ENCODE measurements at places on chromosomes 2 and 18.
A peak's percentile ranks its signal among the peaks of the same experiment; 100 is the strongest.

DNA sequence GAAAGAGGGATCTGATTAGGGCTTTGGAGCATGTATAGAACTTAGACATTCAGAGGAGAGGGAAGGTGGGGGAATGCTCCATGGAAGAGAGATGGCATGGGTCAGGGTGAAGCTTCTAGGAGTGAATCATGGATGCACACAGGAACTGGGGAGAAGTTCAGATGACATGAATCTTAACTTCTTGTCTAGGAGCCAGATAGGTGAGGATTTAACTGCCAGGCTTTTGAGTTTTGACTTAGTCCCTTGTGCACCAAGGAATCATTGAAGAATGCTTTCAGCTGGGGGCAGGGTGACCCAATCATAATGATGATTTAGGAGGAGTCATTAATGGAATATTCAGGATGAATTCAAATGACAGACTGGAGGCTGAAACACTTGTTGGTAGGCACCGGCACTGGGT, 48.7 kb downstream of the ACYP2 start:
- no peak for DNase-seq

DNA sequence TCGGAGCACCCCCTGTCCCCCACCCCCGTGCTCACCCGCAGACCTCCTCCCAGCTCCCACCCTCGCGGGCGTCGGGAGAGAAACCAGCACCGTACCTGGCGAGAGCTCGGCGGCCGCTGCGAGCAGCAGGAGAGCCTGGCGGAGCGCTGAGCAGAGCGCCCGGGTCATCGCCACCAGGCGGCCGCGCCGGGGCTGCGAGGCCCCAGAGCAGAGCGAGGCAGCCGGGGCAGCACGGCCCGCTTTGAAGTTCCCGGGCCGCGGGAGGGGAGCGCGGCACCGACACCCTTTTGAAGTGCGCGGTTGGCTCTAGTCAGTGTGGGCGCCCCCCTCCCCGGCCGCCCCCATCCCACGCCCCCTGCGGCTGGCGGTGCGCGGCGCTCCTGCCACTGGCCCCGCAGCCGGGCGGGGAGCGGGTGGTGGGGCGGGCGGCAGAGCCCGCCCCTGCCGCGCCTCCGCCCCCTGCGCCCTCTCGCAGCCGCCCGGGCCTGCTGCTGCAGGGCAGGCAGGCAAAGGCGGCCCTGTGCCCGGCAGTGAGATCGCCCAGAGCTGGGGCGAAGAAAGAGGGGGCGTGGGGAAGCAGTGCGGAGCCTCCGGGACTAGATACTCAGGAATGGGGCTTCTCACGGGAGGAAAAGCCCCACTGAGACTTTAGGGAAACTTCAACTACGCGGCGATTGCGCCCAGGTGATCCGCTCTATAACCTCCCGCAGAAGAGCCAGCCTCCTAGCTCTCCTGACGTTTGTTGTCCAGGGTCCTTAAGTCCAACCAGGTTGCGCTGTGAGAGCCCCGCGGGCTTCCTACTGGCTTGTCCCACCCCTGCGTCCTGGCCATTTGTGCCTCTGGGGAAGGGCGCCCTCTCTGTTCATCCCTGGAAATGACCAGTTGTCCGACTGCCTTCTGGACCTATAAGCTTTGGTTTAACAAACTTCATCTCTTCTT, at the start of gene ACVR1C:
Gene ACVR1C, minus strand, starts transcription at position 388 of the 939 bp plus-strand sequence. Its CDS starts 220 bp downstream, at position 168.
- DNase-seq: peak; percentile 81

GRCh38 chr2:65498396-65498795, 66.0 kb upstream of the SPRED2 start:
- DNase-seq: no peak

GRCh38 chr2:54049365-54049764, 66.0 kb upstream of the ACYP2 start:
- DNase-seq: no peak

DNA sequence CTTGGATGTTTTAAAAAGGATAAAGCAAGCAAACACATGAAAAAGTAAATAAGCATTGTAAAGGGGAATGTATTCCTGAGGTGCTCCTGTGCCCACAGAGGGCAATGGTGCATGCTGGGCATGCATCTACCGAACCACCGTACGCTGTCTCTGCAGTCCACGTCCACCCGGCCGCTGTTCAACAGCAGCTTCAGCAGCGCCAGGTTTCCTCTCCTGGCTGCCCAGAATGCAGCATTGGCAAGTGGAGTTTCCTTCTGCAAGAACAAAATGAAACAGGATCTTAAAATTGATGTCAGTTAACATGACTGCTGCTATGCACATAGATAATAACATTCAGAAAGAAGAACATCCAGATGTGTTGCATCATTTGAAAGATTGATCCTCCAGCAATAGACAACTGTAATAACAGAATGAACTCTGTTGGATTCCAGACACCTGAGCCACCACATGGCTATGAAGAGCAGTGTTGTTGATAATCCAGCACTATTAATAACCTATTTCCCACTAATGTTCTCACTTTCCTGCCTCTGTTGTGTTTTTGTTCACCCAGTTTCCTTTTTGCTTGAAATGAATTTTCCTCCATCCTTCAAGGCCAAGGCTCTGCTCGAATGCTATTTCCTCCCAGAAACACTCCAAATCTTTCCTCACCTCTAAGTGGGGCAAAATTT, 13.6 kb downstream of the ANKRD29 start:
- DNase-seq: no peak

GRCh38 chr2:30738141-30738911, 68.9 kb downstream of the CAPN13 start:
- no peak for DNase-seq

- no peak for DNase-seq
Observed at GRCh38 chr18:56645415-56646016, 5.6 kb upstream of the WDR7 start.

GRCh38 chr2:28201671-28202180, 190.9 kb upstream of the FOSL2 start:
- DNase-seq: no peak

- no peak for DNase-seq
Observed at GRCh38 chr2:227347117-227347516, 22.1 kb downstream of the MFF start.
